ENCODE measurements at places on chromosomes 16 and 17. TPM values are rescaled to one million over a fixed set of nuclear protein-coding genes. Genes with fewer than 3 reads are reported as not detected.
A peak's percentile ranks its signal among the peaks of the same experiment; 100 is the strongest.

Gene PROCA1
- 7.4 TPM for total RNA-seq

- DNase-seq = no peak
These were observed 8.8 kb downstream of the MYCBPAP start for GRCh38 chr17:50517011-50517410.

DNA sequence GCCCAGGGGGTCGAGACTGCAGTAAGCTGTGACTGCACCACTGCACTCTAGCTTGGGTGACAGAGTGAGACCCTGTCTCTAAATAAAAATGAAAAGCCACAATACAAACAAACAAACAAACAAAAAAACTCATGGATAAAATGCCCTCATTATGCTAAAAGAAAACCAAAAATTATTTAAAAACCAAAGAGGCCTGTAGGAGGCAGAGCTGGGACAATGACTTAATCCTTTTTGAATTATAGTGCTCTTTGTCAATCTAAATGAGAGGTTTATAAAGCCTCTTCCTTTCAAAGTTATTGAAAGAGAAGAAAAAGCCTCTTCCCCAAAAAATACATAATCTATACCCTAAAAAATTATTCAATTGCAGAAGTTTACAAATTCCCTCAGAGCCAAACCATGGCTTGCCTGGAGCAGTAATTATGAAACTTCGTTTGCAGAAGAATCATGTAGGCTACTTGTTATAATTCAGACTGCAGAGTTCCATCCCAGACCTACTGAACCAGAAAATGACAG is 18.5 kb downstream of the CRLF3 start:
- DNase-seq = no peak

DNA sequence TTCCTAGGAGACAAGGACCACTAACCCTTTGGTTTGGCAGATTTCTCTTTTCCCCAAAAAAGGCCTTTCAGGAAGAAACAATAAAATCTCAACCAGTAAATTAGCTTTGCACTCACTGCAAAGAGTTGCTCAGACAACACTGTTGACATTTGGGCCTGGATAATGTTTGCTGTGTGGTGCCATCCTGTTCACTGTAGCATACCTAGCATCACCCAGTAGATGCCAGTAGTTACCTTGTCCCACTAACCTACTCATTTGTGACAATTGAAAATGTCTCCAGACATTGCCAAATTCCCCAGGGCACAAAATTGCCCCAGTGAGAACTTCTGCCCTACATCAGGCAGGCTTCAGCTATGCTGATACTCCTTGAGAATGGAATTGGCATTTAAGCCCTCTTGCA is 177.0 kb upstream of the ERCC4 start:
- DNase-seq = no peak

DNA sequence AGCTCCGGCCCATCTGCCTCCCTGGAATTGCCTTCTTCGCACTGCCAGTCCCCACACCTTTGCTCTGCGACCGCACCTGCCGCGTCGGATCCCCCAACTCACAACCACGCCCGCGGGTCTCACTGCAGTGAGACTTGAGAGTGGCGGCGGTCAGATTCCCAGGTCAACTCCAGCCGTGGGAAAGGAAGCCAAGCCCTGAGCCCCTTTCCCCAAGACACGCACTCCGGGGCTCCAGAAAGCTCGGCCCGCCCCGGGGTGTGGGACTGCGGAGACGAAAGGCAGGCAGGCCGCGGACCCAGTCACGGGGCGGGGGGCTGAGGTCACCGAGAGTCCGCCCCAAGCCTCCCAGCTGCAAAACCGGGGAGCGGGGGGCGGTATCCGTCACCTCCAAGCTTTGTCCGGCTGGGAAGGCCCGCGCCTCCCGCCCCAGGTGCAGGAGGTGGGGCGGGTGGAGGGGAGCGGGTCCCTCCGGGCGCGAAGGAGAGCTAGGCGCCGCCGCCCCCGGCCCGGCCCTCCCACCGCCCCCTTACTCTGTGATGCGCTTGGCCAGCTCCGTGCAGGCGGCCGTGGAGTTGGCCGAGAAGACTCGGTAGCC is 615 bp downstream of the PRPSAP1 start:
- peak; percentile 23 for DNase-seq

- peak; percentile 36 for DNase-seq
These were observed 61.6 kb downstream of the TIMM22 start for GRCh38 chr17:1058423-1059130.

DNA sequence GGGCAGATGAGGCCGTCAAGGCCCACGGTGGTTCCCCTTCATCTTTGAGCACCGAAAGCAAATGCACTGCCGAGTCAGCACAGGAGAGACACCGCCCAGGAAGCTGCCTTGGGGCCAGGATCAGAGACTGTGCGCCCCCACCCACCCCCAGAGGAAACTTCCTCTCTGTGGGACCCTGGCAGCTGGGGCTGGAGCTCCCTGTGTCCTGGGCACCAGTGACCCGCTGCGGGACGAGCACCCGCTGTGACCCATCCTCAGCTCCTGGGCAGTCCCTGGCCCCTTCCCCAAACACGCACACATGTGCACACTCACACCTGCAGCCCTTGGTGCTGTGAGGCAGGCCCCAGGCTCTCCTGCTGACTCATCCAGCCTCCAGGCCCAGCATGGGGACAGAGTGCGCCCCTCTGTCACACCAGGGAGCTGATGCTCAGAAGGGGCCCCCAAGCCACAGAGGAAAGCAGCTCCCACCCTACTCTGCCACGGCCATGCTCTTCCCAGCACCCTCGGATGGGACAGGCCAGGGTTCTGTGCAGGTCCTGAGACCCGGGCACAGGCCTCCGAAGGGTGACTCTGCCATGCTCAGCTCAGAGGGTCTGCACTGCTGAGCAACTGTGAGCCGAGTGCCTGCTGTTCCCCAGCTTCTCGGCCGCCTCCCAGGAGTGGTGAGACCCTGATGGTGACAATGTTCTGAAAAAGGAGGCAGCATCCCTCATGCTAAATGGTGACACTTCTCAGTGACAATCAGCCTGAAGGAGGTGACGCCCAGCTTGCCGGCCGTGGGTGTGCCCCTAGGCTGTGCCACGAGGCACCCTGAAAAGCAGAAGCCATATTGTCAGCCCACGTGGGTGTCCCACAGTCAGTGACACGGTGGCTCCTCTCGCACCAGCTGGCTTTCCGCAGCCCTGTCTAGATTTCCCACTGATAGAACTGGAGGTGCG is 3.6 kb downstream of the PIEZO1 start:
- no peak for DNase-seq

DNA sequence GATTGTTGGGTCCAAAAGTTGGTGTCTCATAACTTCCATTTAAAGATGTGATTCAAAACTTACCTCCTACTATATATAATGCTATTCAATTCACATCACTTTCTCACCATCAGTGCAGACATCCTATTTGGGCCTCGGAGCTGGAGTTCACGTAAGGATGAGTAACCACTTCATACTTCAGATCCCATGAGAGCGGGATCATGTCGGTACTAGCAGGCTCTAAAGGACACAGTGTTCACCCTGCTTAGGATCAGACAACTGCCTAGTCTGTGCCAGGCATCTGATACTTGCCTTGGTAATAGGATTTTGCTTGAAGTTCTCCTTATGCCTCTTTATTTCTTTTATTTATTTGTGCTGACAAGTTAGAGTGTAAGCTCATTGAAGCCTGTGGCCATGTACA is 39.5 kb downstream of the RBFOX1 start:
- no peak for DNase-seq

DNA sequence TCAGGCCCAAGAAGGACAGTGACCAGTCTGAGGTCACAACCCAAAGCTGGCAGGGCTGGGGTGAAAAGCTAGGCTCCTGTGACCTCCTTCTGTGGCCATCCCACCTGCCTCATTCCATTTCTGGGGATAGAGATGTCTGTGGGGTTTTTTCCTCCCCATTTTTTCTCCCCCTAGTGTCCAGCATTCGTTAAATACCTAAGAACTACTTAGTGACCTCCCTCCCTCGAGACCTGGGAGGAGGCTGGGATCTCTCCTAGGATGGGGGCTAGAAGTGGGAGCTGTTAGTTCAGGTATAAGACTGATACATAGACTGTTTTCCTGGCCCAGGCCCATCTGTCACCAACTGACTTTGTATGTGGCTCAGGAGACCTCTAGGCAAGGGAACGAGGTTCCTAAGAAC is 20.5 kb upstream of the STAC2 start:
- DNase-seq = no peak

All from Caki2 (cell line).